ENCODE measurements at places on chromosomes 5 and 9.

DNA sequence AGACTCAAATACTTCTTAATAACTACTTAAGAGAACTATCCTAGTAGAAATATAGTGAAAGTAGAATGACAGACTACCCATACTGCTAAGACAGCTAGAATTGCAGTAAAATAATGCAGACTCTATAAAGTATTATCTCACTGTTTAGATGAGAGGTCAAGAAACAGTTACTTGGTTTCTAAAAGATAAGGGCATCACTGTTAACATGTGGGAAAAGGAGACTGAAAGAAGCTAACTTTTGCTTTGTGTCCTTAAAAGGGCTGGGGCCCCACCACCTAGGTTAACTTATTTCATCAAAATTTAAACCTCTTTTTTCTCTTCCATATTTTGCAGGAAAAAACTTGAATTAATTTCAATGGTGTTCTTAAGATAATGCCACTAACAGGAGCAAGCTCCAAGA is 204.3 kb downstream of the CNTLN start:
- no peak for DNase-seq

DNA sequence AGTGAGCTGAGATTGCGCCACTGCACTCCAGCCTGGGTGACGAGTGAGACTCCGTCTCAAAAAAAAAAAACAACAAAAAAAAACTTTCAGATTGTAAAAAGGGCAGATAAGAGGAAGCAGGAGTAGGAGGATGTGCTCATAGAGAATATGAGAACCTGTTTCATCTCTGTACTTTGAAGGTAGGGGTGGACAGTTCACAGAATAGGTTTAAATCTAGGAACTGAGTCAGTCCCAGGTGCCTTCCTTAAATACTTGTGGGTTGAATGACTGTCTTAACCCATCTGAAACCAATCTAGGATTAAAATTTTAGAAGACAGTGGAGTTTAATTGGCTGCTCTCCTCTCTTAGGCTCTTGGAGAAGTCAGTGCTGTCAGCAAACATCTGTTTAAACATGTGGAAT is 12.4 kb downstream of the POLK start:
- peak; percentile 54 for DNase-seq

GRCh38 chr5:135456238-135457099 is 4.3 kb upstream of the TIFAB start:
- DNase-seq: peak; percentile 54

DNA sequence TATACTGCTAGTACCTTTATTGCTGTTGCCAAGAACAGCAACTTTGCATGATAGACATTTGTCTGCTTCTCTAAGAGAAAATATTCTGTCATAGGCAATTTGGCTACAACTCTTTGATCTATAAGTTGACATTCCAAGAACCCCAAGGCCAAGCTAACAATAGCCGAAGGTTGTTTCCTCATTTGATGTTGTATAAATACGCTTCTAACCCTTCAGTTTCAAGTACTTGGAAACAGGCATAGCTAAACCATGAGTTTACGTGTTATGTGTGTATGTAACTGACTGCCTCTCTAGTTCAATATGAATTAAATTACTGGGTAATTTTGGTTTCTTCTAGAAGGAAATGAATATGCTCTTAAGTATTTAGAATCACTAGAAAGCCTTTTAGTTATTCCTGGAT is 1034.0 kb downstream of the TLE4 start:
- DNase-seq: peak; percentile 39

DNA sequence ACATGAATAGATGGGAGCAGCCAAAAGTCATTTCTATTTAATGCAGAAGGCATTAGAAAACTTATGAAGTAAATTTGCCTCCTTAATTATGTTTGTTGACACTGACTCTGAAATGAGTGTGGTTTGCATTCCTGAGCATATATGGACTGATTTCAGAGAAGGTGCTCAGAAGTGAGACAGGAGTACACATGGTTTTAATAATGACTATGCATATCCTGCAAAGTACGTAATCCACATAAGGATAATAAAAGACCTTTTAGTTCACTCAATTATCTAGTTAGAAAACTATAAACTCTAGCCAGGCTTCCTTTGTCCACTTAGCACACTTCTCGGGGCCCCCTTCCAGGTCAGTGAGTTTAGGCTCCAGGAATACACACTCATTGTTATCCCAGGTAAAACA is 75.7 kb upstream of the SNX2 start:
- peak; percentile 67 for DNase-seq

DNA sequence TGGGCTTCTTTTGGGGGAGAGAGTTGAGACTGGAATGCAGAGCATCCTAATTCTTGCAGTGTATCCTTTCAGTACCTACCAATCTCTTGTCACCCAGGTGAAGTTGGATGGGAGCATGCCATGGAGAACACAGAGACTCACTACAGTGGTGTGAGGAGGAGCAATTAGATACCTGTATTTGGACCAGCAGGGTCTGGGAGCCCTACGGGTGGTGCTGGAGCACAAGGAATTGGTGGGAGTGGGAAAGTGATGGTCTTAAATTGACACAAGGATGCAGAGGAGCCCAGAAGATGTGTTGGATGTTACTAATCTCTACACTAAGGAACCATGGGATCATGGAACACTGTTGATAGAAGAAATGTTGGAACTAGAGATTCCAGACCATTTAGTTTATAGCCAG is 212.7 kb downstream of the CHSY3 start:
- no peak for DNase-seq

GRCh38 chr5:139974661-139975060 is 68.4 kb downstream of the NRG2 start:
- DNase-seq: no peak

DNA sequence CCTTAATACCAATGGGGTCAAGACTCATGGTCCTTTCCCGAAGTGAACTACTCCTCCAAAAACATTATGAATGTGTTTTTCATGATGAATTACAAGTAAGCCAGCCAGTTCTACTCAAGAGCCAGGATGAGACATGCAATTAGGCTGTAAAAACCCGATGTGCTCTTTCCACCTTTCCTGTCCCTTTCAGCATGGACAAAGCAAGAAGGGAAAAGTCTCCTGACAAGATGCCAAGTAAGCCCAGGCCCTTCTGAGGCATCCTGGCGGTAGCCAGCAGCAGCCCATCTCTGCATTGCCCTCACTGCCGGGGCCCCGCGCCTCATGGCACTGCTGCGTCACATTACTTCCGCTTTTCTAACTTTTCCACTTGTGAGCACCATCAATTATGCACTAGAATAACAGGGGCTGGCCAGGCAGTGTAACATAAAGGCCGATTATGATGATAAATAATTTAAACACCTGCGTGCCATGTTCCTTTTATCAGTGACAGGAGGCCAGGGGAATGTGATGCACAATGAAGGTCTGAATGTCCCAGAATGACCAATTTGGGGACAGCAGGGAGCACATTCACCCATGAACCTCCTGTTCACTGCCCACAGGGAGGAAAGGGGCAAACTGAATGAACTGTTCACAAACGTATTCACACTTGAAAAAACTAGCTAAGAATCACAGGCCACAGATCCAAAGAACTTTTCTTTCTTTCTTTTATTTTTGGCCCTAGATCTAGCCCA is 37.4 kb downstream of the EFNA5 start:
- peak; percentile 61 for DNase-seq

GRCh38 chr9:137317718-137318511 is 15.8 kb upstream of the NRARP start:
- DNase-seq: no peak

GRCh38 chr5:142151436-142152383 is 43.1 kb downstream of the NDFIP1 start:
- peak; percentile 75 for DNase-seq

All from fibroblast of upper back skin (primary cell).